ENCODE measurements at places on chromosomes 3 and 15.

DNA sequence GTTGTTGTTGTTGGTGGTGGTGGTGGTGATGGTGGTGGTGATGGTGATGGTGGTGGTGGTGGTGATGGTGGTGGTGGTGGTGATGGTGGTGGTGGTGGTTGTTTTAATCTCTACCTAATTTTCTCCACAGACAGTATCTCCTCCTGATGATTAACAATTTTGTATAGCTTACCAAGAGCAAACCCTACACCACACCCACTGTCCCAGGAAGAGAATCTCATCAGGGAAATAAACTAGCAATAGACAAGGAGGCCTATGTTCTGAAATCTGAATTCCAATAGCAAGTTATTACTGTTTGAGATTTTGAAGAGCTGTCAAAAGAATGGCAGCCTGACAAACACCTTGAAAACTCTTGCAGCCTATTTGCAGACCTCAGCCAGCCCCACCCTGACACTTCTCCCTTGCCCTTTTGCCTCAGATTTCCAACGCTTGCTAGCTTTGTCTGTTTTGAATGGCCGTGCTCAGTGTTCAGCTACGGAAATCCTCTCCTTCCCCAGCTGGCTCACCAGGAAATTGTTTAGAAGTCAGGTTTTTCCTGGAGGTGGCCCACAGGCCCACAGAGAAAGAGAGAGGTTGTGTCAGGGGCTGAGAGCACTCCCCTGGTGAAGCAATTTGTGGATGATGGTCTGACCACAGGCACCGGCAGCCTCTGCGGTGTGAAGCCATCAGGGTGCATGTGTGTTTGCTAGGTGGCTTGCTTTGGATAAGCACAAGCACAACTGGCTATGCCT, 101.6 kb downstream of the MAGI1 start:
- no peak for DNase-seq

GRCh38 chr3:193174140-193174539, 66.9 kb upstream of the PLAAT1 start:
- DNase-seq: no peak

DNA sequence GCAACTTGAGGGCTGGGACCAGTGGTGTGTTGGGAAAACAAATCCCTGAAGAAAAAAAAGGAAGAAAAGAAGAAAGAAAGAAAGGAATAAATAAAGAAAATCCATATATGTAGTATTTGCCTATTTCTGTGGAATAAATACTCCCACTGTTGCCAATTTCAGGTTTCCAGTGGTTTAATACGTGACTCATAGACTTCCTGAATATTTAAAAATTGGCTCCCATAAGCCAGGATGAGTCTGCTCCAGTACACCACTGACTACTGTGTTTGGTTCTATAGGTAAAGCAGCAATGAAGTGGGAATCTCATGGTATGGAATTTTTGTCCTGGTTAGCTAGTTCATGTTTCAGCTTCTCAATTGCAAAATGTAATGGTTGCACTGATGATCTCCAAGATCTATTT, 31.6 kb downstream of the PYDC2 start:
- DNase-seq: no peak

- no peak for DNase-seq
These were observed 41.8 kb upstream of the UTS2B start for GRCh38 chr3:191372122-191372521.

- no peak for DNase-seq
These were observed 218.4 kb upstream of the MLF1 start for GRCh38 chr3:158352551-158352950.

DNA sequence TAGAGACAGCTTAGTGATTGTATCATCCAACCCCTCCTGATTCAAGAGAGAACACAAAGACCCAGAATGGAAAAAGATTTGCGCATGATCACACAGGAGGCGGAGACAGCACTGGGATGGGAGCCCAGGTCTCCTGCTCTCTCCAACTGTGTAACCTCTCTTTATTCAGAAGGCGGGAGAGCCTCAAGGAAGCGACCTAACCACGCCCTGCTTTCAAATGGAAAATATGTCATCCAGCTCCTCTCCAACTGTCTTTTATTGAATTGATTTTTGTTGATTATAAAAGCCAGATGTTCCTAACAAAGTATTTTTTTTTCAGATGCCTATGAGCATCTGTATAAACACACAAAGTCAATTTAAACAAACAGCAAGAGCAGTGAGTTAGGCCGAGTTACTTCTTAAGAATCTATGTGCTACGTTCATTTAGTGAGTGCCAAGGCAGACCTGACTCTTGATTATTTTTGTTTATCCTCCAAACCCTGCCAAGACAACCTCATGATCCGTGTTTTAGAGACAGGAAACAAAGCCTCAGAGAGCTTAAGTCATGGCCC, 74.5 kb downstream of the BFSP2 start:
- no peak for DNase-seq

DNA sequence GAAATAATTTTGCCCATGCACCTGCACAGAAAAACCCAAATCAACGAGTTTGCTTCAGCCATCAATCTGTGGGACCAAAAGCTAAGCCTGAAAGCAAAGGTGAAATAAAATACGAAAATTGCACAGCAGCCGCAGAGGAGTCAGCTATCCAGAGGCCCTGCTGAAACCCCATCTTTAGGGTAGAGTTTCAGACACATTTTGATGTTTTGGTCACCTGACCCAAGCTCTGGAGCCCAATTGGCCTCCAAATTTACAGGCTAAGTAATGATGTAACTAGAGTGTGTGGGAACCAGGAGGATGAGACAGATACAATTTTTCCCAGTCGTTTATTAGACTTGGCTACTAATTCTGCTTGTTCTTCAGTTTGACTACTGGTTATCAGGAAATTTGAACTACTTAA, 308.6 kb upstream of the ATP11B start:
- no peak for DNase-seq

GRCh38 chr3:53554559-53555067, 60.2 kb downstream of the CACNA1D start:
- no peak for DNase-seq

DNA sequence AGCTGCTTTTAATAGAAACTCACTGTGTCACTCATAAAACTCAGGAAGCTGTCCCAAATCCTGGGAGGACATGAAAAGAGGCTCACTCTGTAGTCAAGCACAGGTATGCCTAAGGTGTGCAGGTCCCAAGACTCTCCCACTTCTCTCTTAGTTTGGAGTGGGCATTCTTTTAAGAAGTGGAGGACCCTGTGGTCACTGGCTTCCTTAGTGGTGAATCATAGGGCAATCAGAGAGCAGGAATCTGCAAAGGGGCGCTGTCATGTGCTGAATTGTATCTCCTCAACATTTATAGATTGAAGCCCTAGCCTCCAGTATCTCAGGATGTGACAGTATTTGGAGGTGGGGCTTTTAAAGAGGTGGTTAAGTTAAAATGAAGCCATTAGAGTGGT, 47.2 kb upstream of the ZBTB38 start:
- no peak for DNase-seq

GRCh38 chr3:139797724-139798343, 120.1 kb upstream of the NMNAT3 start:
- DNase-seq: no peak

DNA sequence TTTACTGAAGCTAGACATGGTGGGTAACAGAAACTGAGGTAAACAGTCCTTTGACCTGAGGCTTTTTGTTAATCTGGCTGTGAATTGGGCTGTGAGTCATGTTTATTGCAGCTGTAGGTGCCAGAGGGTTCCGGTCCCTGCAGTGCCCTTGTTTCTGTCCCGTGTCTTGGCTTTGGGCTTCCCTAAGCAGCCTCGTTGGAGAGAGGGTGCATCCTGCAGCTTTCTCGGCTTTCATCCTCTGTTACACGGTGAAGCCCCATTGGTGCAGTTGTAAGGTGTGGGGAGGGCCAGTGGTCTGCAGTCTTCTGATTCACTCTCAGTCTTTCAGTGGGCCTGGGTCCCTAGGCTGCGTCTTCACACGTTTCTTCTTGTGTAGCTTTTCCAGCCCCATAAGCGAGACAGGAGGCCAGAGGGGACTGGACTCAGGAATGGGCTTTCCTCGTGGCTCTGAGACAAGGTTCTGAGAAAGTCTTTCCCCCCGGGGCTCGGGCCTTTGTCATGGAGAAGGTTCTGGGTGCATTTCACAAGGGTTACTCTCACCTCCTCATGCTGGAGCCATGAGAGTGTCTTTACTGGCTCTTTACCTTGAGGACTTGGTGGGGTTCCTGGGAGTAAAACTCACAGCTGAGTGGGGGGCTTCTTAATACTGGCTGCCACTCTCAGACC, 33.1 kb downstream of the ASB7 start:
- DNase-seq: no peak

Data from cortex of kidney (tissue), 1 donor.